Cerebellum (tissue), 4 donors: ENCODE measurements at places on chromosomes 5 and 9.
A peak's percentile ranks its signal among the peaks of the same experiment; 100 is the strongest.

GRCh38 chr9:14731294-14731981 lies 8.9 kb upstream of the CER1 start:
- DNase-seq = no peak

GRCh38 chr5:135999406-136000139 lies 29.2 kb upstream of the TGFBI start:
- no peak for DNase-seq

DNA sequence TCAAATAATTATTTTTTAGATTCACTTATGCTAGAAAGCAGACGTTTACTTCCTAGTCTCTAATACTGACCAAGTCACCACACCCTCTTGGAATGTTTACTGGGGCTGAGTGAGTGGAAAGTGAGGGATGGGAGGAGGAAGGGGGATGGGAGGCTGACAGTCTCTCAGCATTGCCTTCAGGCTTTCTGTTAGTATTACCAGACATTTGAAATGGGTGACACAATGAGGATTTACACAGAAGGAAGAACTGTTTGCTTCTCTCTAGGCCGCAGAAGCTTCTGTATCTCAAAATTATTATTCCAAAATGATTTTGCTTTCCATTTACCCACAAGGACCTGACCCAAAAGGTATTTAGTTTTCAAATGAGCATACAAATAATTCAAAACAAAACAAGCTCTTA lies 232.8 kb upstream of the ZNF608 start:
- no peak for DNase-seq

DNA sequence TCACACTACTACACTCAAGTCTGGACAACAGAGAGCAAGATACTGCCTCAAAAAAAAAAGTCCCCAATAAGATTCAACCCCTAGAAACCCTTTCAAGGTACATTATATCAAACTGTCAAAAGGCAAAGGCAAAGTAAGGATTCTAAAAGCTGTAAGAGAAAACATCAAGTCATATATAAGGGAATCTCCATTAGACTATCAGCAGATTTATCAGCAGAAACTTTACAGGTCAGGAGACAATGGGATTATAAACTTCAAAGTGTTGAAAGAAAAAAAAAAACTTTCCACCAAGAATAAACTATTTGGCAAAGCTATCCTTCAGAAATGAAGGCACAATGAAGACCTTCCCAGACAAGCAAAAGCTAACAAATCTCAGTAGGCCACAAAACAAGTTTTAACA lies 63.5 kb upstream of the DMRT1 start:
- DNase-seq = no peak

DNA sequence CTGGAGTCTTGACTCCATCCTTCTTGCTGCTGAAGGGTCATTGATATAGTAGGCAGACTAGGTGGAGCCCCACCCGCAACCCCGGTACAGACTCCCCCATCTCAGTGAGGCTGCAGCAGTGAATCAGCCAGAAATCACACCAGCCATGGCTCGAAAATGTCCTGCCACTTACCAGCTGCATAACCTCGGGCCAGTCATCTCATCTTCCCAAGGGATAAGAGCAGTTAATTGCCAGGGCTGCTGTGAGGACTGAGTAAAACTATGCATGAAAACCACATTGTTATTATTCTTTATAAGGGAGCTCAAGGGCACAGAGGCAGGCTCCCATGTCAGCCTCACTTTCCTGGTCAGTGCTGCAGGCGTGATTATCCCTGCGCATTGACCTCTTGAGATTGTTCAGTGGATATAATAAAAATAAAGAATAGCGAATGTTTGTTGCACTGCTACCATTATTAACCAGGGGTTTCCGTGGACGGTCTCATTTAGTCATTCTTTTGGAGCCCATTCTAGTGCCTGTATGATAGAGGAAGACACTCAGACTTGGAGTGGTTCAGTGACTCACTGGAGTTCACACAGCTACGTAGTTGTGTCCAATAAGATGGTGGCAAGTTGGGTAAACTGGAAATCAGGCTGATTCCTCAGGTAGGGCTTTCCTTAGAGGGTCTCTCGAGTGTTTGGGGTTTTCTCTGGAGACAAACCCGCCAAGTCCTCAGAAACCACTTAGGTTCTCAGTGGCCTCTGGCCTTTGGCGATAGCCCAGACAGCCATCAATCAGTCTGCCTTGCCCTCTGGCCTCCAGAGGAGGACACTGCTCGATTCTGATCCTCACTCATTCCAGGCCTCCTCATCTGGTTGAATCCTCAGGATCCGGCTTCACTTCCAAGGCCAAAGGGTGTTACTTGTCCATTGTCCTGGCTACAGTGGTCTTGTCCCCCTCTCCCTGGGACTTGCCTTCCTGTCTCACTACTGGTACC lies 39.9 kb downstream of the COL15A1 start:
- no peak for DNase-seq

- no peak for DNase-seq
These were observed 8.7 kb downstream of the SERINC5 start for GRCh38 chr5:80246995-80247729.

DNA sequence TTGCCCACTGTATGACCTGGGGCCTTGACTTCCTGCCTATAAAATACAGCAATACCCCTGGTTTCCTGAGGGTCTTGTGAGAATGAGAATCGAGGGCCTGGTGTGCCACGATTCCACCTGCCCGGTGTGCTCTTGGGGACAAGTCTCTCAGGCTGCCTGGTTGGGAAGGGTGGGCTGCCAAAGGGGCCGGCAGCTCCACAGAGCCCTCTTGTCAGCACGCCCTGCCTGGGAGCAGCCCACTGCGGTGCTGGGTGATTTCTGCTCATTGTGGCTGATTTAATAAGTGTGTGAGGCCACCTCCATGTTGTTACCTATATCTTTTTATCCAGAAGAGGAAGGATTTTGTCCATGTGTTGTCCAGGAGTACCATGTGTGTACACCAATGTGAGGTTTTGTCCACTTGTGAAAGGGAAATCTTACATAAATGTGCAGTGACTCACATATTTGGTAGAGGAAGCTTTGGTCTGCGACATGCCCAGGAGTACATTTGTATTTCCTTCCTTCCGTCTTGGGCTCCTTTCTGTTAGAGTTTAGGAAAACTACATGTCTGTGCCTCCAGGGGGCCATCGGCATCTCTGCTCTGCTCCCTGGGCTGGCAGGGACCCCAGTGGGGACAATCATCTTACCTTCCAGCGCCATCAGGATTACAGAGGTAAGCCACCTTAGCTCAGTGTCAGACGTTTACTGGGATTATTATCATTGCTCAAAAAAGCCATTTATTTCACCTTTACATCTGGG lies 108.6 kb downstream of the PHF2 start:
- no peak for DNase-seq

GRCh38 chr5:68460147-68460798 lies 244.7 kb downstream of the PIK3R1 start:
- peak; percentile 9 for DNase-seq

DNA sequence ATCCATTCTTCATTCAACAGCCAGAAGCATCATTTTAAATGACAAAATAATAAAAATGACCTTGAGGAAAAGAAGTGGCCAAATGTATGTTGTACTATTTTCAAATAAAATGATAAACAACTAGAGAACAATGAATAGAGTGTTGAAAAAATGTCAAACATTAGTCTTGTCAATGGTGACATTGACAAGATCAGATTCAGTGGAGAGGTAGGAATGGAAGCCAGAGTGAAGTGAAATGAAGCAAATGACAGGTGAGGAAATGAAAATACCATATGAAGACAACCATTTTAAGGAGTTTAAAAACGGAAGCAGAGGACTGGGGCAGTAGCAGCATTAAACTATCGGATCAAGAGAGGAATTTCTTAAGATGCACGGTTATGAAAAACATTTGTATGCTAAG lies 38.2 kb upstream of the COX7C start:
- no peak for DNase-seq

DNA sequence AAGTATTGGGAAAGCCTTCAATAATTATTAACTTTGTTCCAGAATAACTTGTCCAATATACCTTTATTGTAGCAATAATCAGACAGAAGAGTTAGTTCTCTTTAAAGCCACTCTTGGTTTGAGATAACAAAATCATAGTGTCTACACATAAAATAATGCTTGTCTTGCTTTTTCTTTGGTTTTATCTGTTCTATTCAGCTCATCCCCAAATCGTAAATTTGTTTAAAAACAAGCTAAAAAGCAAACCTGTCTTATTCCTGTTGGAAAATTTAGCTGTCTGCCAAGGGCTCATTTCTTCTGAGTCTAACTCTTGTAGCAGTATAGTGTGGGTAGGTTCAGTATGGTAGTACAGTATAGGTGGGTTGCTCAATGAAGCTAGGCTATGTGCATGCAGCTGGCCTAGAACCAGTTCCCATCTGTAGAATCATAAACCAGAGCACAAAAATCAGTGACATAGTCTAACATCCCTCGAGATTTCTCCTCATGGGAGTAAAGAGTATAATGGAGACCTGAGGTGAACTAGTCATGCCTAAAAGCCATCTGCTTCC lies 17.9 kb upstream of the APBA1 start:
- DNase-seq = no peak

DNA sequence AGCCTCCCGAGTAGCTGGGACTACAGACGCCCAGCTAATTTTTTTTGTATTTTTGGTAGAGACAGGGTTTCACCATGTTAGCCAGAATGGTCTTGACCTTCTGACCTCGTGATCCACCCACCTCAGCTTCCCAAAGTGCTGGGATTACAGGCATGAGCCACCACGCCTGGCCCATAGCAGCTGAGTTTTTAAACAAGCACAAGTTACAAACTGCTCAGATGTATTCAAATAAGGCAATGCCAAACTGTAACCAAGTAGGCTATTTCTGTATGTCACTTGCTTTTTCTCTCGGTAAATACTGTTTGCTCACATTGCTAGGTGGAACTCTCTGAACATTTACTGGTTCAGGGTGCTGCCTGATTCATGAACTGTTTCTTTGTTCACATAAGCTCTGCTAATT lies 799.3 kb upstream of the NUDT12 start:
- no peak for DNase-seq

- no peak for DNase-seq
These were observed 308.1 kb downstream of the CTNND2 start for GRCh38 chr5:11596185-11596584.

GRCh38 chr9:137880160-137880975 lies 2.8 kb downstream of the CACNA1B start:
- DNase-seq = no peak

DNA sequence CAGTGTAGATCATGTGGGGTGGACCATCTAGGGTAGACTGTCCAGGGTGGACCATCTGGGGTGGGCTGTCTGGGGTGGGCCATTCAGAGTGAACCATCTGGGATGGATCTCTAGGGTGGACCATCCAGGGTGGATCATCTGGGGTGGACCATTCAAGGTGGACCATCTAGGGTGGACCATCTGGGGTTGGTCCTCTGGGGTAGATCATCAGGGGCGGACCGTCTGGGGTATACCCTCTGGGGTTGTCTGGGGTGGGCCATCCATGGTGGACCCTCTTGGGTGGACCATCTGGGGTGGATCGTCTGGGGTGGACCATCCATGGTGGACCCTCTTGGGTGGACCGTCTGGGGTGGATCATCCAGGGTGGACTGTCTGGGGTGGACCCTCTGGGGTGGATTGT lies 64.3 kb downstream of the KCNT1 start:
- DNase-seq = no peak

- DNase-seq = no peak
These were observed 72.1 kb upstream of the DNAH5 start for GRCh38 chr5:14016549-14016948.

DNA sequence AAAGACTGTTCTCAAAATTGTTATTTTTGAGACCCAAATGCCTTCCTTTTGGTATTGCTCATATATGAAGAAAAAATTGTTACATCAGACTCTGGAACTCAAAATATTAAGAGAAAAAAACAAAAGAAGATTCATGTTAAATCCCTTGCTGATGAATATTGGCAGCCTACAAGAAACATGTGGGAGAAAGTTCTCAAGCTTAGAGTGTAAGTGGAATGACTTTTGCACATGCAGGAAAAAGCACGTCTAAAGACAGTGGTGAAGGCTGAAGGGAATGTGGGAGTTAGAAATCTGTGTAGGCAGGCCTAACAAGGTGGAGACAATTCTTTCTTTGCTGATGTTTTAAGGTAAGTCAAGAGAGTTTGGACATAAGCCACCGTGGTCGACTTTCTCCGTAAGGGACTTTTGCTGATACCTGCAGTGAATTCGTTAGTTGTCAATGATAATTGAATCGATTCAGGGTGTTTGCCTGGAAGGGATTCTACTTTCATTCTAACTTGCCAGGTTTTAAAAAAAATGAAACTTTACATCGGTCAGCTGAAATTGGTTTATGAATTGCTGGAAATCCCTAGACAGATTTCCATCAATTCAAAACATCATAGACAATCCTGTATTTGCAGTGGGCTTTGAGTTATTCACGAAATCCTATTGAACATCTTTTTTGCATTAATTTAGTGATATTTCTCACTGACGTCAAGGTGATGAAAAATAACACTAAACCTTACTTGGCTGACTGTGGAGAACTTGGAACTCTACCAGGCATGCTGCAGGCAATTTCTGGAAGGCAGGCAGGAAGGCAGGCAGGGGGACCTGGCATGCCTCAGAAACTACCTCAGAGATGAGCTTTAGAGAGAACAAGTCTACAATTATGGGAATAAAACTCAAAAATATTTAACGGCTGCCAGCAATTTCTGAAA lies 359.1 kb upstream of the ADAMTSL1 start:
- peak; percentile 58 for DNase-seq

DNA sequence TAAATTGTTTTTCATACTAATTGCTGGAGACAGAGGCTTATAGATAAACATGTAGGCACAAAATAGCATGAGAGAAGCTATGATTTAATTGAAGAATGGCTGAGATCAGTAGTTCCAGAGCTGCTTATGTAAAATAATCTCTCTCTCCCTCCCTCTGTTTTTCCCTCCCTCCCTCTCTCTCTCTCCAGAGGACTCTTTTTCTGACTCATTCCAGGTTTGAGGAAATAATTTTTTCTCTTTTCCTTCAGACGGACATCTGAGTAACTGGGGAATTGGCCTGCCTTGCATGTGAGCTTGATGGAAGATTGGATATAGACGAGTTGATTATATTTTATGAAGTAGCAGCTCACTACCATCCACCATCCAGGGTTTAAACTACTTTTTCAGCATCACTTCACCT lies 35.5 kb downstream of the KCTD16 start:
- DNase-seq = no peak

DNA sequence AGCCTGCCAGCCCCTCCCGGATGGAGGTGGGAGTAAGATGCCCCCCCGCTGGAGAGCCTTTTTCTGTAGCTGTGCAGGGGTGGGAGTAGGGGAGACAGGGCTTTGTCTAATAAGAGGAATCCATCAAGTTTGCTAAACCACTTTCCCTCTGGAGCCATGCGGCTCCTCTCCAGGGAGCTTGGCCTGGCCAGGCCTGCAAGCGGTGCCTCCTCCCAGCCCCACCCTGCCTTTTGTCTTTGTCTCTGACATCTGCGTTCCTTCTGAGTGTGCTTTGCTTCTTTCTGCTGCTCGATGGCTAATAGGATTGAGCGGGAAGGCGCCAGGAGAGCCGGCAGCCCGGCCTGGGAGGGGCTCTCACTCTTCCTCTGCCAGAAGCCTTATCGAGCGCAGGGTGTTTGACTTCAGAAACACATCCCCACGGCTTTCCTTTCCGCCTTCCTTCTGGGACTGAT lies 26.7 kb upstream of the FCN1 start:
- no peak for DNase-seq
